ENCODE measurements at places on chromosomes 5 and 9. TPM values are rescaled to one million over a fixed set of nuclear protein-coding genes. Genes with fewer than 3 reads are reported as not detected.

The FKTN gene
- total RNA-seq, result 11.8 TPM

DNA sequence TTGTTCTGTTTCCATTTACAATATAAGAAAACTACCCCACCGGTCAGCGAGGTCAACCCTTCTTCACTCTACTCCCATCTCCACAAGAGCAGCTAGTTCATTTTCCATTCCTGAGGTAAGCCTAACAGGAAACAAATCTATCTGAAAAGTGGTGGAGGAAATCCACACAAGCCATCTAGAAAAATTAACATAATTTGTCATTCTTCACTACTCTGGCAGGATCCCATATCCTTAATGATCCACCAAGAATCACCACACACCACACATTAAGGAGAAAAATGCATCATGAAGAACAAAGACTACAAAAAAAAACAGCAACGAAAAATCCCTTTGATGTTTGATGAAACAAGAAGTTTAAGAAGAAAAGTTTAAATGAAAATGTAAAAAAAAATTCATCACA is 1771.0 kb downstream of the EFNA5 start:
- H3K36me3 ChIP-seq, result no peaks in the 10 kb centered on the region
- H3K4me1 ChIP-seq, result no peaks in the 10 kb centered on the region
- no peak overlapping the region for H3K27ac ChIP-seq
- no peak for DNase-seq
- H3K4me3 ChIP-seq, result no peak overlapping the region

The PDCD1LG2 gene
- total RNA-seq, result not detected

The PAPPA gene
- not detected for total RNA-seq

The TMEFF1 gene
- 1.7 TPM for total RNA-seq

DNA sequence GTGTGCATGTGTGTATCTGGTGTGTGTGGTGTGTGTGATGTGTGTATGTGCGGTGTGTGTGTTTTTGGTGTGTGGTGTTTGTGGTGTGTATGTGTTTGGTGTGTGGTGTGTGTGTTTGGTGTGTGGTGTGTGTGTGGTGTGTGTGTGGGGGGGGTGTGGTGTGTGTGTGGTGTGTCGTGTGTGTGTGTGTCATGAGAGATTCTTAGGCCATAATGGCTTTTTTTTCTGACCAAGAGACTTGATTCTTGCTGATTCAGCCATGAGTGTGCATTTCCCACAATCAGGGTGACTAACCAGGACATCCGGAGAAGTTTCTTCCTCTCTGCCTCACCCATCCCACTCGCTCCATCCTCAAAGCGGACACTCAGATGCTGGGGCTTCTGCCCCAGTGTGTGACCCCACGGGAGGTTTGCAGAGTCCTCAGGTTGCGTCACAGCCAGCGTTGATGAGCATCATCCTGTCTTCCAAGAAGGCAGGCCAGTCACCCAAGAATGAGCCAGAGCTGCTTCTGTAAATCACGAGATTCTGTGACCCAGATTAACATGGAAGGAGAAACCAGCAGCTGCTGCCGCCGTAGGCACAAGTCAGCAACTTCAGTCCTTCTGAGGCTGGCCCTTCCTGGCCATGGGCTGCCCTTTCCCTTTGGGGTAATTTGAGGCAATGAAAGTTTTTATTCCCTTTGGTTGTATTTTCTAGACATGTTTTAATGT is 12.5 kb upstream of the CTSL start:
- peak; percentile 27 for DNase-seq
- H3K4me1 ChIP-seq, result peaks cover 20% of the 10 kb centered on the region
- H3K27me3 ChIP-seq, result no peaks in the 10 kb centered on the region
- peaks cover 11% of the 10 kb centered on the region for H3K36me3 ChIP-seq
- no peak overlapping the region for H3K4me3 ChIP-seq

The TIMD4 gene
- not detected for total RNA-seq

- DNase-seq, result peak; percentile 38
- no peaks in the 10 kb centered on the region for H3K36me3 ChIP-seq
- no peaks in the 10 kb centered on the region for H3K27me3 ChIP-seq
- H3K4me3 ChIP-seq, result peak overlapping the region; percentile 27
- peaks cover 23% of the 10 kb centered on the region for H3K4me1 ChIP-seq
- H3K27ac ChIP-seq, result peak overlapping the region; percentile 67
These were observed 29.5 kb downstream of the POU4F3 start for GRCh38 chr5:146368137-146368536.

The C5orf52 gene
- total RNA-seq, result not detected

GRCh38 chr5:17157294-17157693 is 60.1 kb upstream of the BASP1 start:
- DNase-seq, result no peak
- H3K36me3 ChIP-seq, result no peaks in the 10 kb centered on the region
- H3K4me1 ChIP-seq, result peaks cover 10% of the 10 kb centered on the region
- no peak overlapping the region for H3K27ac ChIP-seq

The BAAT gene
- total RNA-seq, result 18.6 TPM

The NAIP gene
- 9.0 TPM for total RNA-seq

The FOXD4 gene
- 1.7 TPM for total RNA-seq

DNA sequence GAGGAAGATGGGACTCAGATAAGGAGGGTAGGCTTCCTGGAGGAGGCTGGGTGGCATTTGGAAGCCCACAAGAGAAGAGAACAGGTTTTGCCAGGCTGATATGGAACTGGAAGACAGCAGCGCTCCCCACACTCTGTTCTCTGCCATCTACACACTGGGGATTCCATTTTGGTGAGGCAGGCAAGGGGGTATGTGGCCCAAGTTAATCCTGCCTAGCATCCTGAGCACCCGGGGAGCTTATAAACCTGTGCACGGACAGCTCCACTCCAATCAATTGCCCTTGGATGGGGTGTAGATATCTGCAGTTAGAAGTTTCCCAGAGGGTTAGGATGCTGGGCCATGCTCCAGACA is 158.8 kb downstream of the MACROH2A1 start:
- DNase-seq, result no peak
- H3K27me3 ChIP-seq, result peaks cover 45% of the 10 kb centered on the region
- no peak overlapping the region for H3K27ac ChIP-seq
- H3K4me3 ChIP-seq, result no peak overlapping the region

DNA sequence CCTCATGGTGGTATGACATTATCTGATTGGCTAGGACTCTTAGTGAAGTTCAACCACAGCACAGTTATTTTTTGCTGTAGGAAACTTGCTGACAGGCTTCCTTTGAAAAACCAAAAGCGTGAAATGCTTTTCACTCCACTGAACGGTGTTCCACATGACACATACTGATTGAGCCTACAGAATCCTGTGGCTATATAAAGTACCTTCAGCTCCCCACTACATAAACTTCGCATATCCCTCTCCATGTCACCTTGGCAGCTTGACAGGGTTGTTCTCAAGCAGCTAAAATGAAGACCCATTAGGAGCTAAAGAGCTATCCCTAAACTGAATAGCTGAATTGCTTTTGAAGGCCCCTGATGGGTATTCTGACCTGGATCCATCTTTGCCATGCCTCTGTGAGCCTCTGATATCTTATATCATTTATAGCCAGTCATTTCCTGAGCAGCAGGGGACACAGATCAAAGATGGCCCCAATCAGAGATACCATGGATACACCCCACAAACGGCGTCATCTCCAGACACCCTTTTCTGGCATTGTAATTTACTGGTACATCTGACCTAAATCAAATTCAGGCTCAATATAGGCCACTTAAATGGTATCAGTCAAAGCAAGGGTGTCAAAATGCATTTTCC is 91.5 kb downstream of the APBA1 start:
- no peak for DNase-seq
- no peak overlapping the region for H3K27ac ChIP-seq

DNA sequence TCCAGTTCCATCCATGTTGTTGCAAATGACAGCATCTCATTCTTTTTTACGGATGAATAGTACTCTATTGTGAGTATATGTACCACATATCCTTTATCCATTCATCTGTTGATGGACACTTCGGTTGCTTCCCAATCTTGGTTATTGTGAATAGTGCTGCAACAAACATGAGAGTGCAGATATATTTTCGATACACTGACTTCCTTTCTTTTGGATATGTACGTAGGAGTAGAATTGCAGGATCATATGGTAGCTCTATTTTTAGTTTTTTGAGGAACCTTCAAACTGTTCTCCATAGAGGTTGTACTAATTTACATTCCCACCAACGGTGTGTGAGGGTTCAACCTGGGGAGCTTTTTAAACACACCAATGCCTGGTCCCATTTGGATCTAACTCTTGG is 22.3 kb downstream of the GALNT12 start:
- no peak overlapping the region for H3K27ac ChIP-seq
- DNase-seq, result no peak
- H3K4me3 ChIP-seq, result no peak overlapping the region
- H3K36me3 ChIP-seq, result peaks cover 9% of the 10 kb centered on the region

DNA sequence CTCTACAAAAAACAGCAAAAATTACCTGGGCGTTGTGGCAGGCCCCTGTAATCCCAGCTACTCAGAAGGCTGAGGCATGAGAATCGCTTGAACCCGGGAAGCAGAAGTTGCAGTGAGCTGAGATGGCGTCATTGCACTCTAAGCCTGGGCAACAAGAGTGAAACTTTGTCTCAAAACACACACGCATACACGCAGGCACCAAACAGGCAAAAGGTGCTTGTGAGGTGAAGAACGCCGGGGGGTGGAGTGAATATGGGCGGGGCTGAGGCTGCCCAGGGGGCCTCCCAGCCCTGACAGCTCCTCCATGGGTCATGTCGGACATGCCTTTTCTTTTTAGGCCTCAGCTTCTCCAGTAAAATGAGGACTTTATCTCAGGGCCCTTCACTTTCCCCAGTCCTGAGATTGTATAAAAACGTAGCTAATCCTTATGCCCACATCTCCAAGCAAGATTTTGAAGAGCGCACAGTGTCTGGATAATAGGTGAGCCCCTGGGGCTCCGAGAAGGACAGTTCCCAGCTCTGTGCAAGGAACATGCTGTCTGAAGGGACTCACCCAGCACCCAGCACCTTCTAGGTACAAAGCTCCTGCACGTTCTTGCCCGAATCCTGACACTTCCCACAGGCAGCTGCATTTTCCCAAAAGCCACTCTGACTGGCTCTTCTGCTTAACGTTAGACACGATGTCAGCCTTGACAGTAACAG is 168.3 kb downstream of the COL23A1 start:
- no peaks in the 10 kb centered on the region for H3K4me1 ChIP-seq
- H3K36me3 ChIP-seq, result no peaks in the 10 kb centered on the region
- H3K27ac ChIP-seq, result no peak overlapping the region
- DNase-seq, result no peak

DNA sequence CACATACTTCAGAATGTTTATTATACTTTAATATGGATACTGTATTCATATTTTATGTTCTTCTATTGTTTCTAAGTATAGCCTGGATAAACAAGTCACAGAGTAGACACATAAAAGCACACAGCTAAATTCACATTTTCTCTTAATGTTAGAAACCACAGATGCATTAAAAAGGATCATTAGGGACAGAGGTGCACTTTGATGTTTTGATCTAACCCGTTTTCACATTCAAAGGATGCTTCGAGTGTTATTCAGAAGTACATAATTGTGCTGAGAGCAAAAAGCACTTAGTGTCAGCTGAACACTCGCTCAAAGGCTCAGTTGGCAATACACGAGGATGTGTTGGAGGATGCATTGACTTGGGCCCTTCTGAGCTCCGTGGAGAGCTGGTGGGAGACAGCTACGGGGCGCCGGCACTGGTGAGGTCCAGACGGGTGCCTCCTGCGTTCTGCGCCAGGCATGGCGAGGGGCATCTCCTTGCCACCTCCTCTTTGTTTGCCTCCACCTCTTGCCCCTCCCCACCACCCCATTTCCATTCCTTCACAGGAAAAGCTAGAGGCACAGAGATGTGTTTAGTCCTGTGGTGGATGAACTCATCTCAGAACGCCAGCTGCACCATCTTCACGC is 35.5 kb downstream of the MED10 start:
- H3K27me3 ChIP-seq, result peaks cover 24% of the 10 kb centered on the region
- H3K27ac ChIP-seq, result no peak overlapping the region
- no peak overlapping the region for H3K4me3 ChIP-seq
- no peaks in the 10 kb centered on the region for H3K36me3 ChIP-seq
- no peaks in the 10 kb centered on the region for H3K4me1 ChIP-seq

DNA sequence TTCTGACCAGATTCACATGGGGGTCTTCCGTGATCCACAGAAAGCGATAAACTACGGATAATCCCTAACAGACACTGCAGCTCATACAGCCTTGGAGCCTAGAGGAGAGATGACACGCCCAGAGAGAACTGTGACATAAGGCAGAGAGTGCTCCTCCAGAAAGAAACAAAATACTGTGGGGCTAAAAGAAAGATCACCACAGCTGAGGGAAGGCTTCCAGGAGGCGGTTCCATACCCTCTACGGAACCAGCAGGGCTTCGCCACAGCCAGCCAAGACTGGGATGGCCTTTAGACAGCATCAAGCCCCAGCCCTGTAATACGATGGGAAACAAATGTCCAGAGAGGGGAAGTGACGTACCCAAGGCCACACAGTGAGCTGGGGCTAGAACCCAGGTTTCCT is 19.3 kb downstream of the GPX3 start:
- no peaks in the 10 kb centered on the region for H3K27me3 ChIP-seq
- H3K36me3 ChIP-seq, result peaks cover 86% of the 10 kb centered on the region
- DNase-seq, result no peak
- H3K4me1 ChIP-seq, result peaks cover 14% of the 10 kb centered on the region

- DNase-seq, result no peak
- peaks cover 40% of the 10 kb centered on the region for H3K36me3 ChIP-seq
- H3K27ac ChIP-seq, result peak overlapping the region; percentile 43
- no peaks in the 10 kb centered on the region for H3K27me3 ChIP-seq
These were observed 2.7 kb upstream of the HSPA4 start for GRCh38 chr5:133048993-133049725.

The COX7C gene
- total RNA-seq, result 730 TPM

The SCGB3A2 gene
- not detected for total RNA-seq

The IFNA5 gene
- not detected for total RNA-seq

The GHR gene
- total RNA-seq, result 0.45 TPM

The FRMD3 gene
- 0.93 TPM for total RNA-seq

The KIF4B gene
- total RNA-seq, result not detected

The INSYN2B gene
- not detected for total RNA-seq

- DNase-seq, result peak; percentile 22
- no peaks in the 10 kb centered on the region for H3K4me1 ChIP-seq
- H3K27ac ChIP-seq, result no peak overlapping the region
- no peaks in the 10 kb centered on the region for H3K36me3 ChIP-seq
- no peaks in the 10 kb centered on the region for H3K27me3 ChIP-seq
These were observed 544 bp upstream of the ERCC6L2 start for GRCh38 chr9:95874989-95875304.

The HTR4 gene
- not detected for total RNA-seq

DNA sequence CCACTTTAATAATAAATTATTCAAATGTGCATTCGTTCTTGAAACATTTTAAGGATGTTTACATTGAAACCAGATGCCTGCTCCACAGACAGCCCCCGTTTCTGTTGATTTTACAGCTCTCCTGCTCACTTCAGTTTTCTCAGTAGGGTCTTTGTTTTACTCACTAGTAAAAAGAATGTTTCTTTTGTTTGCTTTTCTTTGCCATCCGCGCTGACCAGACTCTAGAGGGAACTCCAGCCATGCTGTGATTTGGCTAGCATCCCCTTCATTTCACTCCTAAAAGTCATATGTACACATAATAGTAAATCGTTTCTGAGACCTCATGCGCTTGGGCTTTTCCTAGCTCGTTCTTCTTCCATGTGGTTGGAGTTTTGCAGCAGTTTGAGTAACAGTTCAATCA is 28.7 kb upstream of the PALM2AKAP2 start:
- H3K36me3 ChIP-seq, result no peaks in the 10 kb centered on the region
- H3K27ac ChIP-seq, result no peak overlapping the region
- no peak overlapping the region for H3K4me3 ChIP-seq
- no peaks in the 10 kb centered on the region for H3K4me1 ChIP-seq

Data from Calu3 (cell line).